ENCODE measurements at places on chromosomes 4 and X.

DNA sequence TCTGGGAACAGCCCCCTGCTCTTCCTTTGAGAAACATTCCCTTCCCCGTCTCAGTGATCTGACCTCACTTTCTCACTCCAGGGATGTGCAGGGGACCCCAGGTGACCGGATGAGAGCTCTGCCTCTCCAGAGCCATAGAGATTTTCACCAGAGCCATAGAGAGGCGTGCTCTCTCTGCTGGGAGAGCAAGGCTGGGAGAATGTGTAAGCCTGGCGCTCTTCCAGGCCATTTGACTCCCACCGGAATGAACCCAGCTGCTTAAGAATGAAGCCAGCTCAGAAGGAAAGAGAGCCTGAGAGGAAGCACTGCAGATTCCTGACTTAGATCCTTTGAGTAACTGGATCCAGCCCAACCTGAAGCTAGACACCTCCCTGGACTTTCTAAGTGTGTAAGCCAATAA is 106.4 kb downstream of the DHX15 start:
- DNase-seq = no peak

DNA sequence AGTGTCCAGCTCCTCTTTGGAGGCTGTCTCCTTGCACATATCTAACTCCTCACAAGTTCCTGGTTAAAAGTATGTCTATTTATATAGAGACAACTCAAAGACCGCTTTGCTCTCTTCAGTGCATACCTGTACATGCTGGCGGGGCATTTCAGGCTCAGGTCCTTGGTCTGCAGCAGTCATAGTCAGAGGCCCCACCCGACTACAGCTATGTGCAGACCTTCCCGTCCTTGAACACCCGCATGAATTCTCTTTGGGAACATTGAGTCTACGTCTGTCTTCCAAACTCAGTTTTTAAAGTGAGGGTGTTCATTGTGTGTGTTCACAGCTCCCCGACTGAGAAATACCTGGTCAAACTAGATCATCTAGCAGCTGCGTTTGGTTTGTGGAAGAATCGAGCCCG is 4.2 kb downstream of the BCOR start:
- no peak for DNase-seq

DNA sequence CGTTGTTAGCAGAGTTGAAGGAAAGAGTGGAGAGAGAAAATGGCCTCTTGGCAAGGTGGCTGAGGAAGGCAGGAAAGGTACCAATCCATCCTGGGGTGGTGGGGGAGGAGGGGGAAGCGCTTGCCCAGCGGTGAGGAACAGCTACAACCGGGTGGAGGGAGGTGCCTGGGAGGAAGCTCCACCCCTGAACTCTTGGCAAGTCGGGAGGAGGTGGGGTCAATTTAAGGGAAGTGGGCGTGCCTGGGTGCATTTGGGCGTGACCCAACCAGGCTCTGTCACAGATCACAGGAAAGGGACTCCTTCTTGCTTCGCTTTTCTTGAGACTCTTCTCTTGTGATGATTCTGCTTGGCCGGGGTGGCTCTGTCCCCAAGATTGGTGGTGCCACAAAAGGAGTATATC is 41.7 kb downstream of the BCORL1 start:
- DNase-seq = peak; percentile 81

GRCh38 chr4:21882051-21882839 is 66.3 kb downstream of the KCNIP4 start:
- no peak for DNase-seq

DNA sequence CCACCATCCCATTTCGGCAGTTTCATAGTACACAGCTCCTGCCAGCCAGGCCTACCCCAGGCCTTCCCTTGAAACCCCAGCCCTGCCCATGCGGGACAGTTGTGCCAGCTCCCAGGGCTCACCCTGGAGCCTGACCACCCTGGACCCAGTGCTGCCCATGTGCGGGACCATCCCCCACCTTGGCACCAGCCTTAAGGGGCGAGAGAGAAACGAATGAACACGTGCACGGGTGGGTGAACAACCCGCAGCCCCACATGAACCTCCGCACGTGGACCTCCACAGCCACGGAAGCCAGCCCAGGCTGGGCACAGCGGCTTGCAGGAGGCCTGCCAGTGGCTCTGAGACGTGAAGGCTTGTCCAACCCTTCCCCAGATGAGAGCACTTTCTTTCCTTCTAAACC is 76.0 kb upstream of the MXD4 start:
- no peak for DNase-seq

Measured in nephron progenitor cell (in vitro differentiated cells).